ENCODE measurements at places on chromosomes 13 and 19.
A peak's percentile ranks its signal among the peaks of the same experiment; 100 is the strongest.

DNA sequence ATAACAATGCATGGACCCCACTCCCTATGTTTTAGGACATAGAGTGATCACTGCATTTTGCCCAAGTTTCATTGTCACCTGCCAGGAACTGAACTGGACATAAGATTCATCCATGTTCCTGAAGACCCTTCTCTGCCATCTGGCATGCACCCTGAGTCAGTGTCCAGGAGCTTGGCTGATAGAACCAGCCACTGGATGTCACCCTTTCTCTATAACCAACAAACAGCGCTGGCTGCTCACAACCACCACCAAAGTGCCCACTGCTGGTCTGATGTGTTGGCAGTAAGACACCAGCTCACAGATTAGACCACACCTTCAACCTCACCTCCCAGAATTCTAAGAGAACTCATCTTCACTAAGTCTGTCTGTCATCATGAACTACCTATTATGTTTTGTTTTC is 333.4 kb downstream of the ITGBL1 start:
- no peak for DNase-seq

- no peak for DNase-seq
These were observed 699.5 kb downstream of the PCDH9 start for GRCh38 chr13:66530686-66531085.

- no peak for DNase-seq
These were observed 177.5 kb downstream of the DCLK1 start for GRCh38 chr13:35953537-35954206.

- no peak for DNase-seq
These were observed 17.5 kb downstream of the LATS2 start for GRCh38 chr13:21043898-21044297.

DNA sequence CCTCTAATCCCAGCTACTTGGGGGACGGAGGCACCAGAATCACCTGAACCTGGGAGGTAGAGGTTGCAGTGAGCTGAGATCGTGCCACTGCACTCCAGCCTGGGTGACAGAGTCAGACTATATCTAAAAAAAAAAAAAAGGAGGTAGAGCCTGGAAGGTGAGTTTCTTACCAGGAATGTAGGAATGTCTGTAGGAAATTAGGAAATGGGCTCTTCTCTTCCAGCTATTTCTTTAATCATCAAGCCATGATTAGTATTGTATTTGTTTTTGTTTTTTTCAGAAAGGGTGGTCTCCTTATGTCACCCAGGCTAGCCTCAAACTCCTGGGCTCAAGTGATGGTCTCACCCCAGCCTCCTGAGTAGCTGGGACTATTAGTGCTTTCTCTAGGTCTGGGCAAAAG is 26.3 kb upstream of the SERP2 start:
- DNase-seq = no peak

GRCh38 chr19:34325981-34326787 is 38.8 kb upstream of the GPI start:
- DNase-seq = no peak

DNA sequence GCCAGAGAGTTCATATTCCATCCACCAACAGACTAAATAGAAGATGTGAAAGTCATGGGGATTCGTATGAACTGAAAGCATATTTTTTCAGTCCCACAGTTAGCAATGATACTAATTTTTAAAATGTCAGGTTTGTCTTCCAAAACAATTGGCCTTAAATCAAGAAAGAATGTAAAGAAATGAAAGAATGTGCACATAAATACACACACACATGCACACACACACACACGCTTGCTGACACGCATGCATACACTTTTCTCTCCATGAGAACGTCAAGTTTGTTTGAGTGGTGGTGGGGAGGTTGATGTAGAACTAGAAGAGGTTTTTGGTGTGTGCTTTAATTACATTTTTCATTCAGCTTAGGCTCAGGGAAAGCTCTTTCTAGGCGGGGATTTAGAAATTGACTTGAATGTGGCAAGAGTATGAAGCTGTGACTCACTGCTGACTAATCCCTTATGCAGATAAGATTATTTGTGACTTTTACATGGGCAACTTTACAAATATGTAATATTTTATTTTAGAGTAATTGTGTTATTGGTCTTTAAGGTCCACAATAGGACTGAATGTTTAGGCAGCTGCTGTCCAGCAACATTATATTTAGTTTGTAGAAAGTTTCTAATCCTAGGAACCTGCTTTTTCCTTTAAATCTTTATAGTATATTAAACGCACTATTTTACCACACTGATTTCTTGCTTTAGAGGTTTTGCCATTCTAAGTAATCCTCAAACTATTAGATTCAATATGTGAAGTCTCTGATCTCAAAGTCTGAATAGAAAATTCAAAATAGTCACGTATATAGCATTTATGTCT is 18.8 kb downstream of the FLT1 start:
- DNase-seq = no peak

DNA sequence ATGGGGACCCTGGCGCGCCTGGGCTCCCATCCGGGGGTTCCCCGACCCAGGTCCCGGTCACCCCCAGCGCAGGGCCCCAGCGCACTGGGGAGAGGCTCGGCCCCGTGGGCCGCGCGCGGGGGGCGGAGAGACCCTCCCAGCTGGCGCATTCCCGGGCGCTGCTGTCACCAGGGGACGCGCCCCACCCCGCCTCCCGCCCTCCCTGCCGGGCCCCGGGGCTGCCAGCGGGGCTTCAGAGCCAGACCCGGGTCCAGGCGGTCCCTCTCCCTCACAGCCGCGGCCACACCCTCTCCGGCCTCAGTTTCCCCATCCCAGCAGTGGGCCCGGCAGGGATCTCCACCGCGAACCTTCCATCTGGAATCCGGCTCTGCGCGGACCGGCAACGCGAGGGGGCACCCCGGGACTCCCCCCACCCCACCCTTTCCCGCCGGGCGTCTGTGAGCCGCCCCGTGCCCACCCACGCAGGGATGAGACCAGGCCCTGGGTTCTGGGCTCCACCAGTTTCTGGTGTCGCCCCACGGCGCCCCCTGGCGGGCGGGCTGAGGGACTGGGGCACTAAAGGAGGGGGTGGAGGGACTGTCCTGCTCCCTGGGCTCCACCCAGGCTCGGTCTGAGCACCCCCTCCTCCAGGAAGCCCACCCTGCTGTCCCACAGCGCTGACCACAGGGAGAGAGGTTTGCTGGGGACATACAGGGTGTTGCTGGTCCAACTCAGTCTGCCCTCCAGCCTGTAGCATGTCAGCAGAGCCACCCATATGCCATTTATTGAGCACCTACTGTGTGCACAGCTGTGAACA is 878 bp upstream of the ADAMTSL5 start:
- DNase-seq = peak; percentile 79

DNA sequence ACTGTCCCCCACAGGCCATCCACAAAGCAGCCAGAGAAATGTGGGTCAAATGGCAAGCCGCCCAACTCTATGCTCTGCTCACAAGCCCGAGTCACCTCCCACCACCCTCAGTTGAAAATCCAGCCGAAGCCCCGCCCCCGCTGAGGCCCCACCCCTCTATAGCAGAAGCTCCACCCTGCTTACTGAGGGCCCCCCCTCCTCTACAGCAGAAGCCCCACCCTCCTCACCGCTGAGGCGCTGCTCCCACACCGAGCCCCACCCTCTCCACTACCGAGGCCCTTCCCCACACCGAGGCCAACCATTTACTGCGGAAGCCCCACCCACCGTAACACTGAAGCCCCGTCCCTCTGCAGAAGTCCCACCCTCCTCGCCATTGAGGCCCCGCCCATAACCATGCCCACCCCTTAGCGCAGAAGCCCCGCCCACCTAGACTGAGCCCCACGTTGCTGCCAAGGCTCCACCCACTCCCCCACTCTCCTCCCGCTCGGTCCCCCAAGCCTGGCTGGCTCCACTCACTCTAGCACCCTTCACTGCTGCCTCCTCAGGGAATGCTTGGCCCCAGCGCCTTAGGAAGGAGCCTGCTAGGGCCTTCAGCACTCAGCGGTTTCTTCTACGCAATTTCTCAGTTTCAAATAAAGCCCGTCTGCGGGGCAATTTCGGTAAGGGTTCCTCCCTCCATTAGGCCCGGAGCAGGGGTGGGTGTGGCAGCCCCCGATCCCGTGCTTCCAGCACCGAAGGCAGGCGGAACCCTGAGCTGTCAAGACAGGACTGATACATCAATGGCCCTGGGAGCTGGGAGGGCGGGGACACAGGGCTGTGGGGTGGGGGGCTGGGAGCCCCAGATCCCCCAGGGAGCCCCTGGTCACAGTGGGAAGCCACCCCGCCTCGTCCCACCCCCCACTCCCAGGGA is 9.0 kb upstream of the MYDGF start:
- DNase-seq = no peak

- DNase-seq = no peak
These were observed 6.6 kb upstream of the EID2 start for GRCh38 chr19:39546599-39546998.

- no peak for DNase-seq
These were observed 19.5 kb downstream of the COMP start for GRCh38 chr19:18771328-18772242.

- no peak for DNase-seq
These were observed 15.2 kb downstream of the LATS2 start for GRCh38 chr13:21046203-21046602.

GRCh38 chr19:7772752-7773291 is 9.8 kb downstream of the CLEC4M start:
- no peak for DNase-seq

- no peak for DNase-seq
These were observed 5.5 kb downstream of the MAST3 start for GRCh38 chr19:18102916-18103542.

- no peak for DNase-seq
These were observed 87.1 kb upstream of the STK24 start for GRCh38 chr13:98664047-98664446.

GRCh38 chr19:2848616-2849015 is 7.3 kb downstream of the ZNF555 start:
- no peak for DNase-seq

DNA sequence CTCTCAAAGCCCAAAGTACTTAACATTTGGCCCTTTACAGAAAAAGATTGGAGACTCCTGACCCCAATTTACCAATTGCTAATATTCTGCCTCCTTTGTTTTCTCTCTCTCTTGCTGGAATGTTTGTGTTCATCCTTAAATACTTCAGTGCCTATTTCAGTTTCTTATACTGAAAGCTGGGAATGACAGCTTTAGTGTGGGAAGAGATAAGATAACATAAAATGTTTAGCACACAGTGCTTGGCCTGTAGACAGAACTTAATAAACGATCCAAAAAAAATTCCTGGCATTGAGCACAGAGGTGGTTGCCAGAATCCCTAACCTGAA is 3.0 kb upstream of the PLEKHF1 start:
- DNase-seq = no peak

DNA sequence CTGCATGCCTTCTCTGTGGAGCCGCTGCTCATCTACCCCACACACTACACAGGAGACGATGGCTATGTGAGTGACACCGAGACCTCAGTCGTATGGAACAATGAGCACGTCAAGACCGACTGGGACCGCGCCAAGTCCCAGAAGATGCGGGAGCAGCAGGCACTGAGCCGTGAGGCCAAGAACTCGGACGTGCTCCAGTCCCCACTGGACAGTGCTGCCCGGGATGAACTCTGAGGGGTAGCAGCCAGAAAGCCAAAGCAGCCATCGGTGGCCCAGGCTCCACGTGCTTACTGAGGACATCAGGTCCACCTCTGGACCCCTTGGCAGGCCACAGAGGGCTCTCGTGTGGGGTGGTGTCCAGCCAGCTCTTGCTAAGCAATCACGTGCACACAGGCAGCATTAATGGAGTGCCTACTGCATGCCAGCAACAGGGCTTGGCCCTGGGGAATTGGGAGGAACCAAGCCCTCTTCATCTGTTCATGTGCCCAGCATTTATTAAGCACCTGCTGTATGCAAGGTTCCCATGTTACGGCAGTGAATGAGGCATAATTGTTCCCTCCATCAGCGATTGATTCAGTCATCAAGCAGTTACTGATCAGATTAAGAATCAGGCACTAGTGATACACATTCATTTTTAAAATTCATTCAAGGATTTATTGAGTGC is 25.9 kb downstream of the COLGALT1 start:
- DNase-seq = no peak

GRCh38 chr13:59477011-59477410 is 686.7 kb downstream of the DIAPH3 start:
- DNase-seq = no peak

DNA sequence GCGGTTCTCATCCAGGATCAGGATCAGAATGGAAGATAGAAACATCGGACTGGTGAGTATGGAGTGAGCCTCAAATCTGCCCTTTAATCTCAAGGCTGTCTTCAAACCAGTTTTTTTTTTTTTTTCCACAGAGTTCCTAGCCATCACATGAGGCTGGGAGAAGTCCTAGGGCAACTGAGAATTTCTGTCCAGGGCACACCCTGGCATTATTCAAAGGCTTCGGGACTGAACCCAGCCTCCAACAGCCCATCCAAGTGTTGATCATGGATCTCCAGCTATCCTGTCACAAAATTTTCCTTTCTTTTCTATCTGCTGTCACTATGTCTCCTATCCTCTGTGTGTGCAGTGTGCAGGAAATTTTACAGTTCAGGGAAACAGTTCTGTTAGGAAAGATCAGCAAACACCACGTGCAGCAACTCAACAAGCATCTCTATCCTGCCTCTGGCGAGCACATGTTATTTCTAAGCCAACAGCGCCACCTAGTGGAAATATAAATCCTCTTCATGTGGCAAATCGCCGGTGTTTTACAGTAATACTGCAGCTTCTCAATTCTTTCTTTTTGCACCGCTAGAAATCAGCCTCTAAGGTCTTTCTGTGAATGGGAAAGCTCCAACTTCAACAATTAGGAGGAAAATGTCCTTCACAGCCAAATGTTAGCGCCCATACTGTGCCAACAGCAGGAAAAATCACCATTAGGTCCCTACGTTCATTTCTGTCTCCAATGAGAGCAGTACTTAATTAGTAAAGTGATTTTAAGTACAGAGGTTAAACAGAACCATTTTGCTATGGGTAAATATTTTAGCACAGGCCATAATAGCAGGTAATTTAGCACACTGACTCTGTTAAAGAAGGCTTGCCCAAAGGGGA is 21.4 kb upstream of the ZNF181 start:
- peak; percentile 11 for DNase-seq

DNA sequence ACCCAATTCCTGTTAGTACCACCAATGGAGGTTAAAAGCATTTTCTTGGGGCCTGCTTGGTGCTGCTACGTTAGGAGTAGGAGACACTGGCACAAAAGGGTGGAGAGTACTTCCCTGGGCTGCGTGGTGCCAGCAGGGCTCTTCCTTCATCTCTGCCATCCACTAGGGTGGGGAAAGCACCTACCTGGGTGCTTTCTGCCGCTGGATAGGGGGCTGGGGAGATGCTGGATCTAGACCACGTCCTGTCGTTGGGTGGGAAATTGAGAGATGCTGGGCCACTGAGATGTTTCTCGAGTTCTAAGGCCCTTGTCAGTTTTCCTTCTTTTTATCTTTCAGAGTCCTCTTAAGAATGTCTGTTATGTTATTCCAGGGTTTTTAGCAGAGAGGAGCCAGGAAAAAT is 6.7 kb upstream of the FCGBP start:
- DNase-seq = peak; percentile 51

All from CD8-positive, alpha-beta T cell (primary cell).